ENCODE measurements at places on chromosomes 2 and 18.
A peak's percentile ranks its signal among the peaks of the same experiment; 100 is the strongest.

DNA sequence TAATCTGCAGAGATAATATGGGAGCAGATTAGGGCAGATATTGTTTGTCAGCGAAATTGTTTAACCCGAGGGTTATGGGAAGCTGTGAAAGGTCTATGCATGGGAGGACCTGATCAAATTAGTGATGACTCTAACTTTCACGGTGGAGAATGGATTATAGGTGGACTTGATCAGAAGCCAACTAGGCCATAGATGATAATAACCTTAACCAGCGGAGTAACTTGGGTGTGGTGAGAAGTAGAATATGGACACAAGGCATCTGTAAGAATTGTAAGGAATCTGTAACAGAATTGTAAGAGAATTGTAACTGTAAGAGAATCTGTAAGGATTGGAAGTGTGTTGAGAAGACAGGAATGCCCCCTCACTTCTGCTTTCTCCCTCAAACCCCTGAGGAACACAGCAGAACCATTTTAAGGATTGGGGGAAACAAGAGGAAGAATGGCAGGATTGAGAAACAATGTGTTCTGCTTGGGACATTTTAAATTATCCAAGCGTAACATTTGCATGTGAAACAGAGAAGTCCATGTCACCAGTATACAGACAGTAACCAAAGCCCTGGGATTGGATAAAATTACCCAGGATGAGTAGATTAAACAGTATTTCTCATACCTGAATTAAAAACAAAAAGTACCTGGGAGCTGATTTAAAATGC is 14.9 kb upstream of the SLC39A10 start:
- peak; percentile 18 for DNase-seq

DNA sequence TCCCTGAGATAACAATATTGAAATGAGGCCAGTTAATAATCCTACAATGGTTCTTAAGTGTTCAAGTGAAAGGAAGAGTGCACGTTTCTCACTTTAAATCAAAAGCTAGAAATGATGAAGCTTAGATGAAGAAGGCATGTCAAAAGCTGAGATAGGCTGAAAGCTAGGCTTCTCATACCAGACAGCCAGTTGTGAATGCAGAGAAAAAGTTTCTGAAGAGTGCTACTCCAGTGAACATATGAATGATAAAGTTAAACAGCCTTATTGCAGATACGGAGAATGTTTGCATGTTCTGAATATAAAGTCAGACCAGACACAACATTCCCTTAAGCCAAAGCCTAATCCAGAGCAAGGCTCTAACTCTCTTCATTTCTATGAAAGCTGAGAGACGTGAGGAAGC is 51.4 kb downstream of the EML4 start:
- no peak for DNase-seq

DNA sequence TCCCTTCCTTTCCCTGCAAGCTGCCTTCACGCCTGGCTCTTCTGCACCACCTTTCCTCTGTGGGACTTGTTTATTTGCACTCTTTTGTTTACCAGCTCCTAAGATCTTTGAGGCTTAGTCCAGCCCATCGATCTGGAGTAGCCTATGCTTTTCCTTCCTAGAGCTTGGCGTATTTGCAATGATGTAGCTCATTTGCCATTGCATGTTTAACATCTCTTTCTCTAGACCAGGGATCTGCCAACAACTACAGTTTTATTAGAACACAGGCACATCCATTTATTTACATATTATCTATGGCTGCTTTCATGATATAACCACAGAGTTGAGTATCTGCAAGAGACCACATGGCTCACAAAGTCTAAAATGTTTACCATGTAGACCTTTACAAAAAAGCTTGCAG is 150.4 kb downstream of the RAPGEF4 start:
- no peak for DNase-seq

DNA sequence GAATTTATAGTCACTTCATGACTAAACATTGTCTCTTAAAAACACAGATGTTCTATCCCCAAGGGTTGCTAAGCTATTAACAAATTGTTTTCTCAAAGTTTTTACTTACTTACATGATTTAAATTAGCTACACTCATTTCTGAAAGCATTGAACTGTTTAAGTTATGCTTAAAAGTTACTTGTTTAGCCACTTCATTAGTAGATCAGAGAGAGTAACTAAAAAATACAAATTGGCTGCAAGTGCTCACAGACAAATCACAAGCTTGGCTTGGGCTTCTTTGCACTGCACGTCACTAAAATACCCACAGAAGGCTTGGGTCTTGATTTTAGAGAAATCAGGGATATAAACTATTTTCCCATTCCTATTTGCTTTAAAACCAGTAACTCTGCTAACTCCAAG is 114.1 kb upstream of the SMAD7 start:
- no peak for DNase-seq

- DNase-seq = peak; percentile 80
These were observed 224.5 kb downstream of the FAM210A start for GRCh38 chr18:13501891-13502290.

- no peak for DNase-seq
These were observed 9.1 kb upstream of the COL3A1 start for GRCh38 chr2:188964976-188965546.

DNA sequence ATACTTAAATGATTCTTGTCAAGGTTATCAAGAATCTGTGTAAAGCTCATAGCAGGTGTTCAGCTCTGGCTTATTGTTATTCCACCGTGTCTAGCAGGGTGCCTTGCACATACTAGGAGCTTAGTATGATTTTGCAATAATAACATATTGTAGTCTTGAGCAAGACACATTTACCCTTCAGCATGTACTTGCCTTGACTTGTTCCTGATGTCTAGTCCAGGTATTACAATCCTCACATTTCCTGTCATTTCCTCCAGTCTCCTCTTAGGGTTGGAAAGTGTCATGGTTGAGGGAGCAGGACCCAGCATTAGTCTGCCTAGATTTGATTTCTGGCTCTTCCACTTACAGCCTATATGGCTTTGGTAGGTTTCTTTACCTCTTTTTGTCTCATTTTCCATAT is 246.1 kb downstream of the RAD51AP2 start:
- no peak for DNase-seq

GRCh38 chr2:46921676-46922448 is 6.3 kb upstream of the MCFD2 start:
- DNase-seq = no peak

- DNase-seq = no peak
These were observed 198.9 kb downstream of the BCL2 start for GRCh38 chr18:63120620-63121019.

- no peak for DNase-seq
These were observed 246.2 kb upstream of the STON1 start for GRCh38 chr2:48283586-48284269.

DNA sequence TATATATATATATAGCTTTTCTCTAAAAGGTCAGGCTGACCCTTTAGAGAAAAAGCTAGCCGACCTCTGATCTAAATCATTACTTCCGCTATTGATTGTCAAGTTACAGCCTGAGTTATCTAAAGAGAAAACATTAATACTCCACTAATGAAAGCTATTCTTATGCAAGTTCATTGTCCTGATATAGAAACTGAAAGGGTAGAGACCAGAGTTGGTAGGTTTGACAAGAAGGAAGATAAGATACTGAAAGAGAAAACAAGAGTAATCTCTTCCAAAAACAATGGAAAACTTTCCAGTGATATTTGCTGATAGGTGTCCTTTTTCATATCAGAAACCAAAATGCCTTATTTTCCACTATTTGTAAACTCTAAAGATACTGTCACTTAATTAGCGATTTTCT is 62.8 kb upstream of the SLC39A10 start:
- DNase-seq = no peak

DNA sequence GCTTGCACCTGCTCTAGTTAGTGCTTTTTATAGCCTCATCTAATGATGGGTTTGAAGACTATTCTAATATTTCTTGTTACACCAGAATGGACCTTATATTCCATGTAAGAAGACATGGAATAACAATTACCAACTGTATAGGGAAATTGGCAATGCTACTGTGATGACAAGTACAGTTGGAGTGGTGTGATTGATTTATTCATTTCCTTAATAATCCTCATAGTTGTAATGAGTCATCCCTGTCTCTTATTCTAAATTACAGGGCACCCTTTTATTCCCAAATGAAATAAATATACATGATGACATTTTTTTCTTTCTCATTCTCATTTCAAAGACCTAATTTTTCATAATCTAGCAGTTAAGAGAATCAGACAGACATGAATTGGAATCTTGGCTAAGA is 18.3 kb upstream of the TLK1 start:
- DNase-seq = no peak

GRCh38 chr2:74924463-74925265 is 33.8 kb upstream of the POLE4 start:
- no peak for DNase-seq

DNA sequence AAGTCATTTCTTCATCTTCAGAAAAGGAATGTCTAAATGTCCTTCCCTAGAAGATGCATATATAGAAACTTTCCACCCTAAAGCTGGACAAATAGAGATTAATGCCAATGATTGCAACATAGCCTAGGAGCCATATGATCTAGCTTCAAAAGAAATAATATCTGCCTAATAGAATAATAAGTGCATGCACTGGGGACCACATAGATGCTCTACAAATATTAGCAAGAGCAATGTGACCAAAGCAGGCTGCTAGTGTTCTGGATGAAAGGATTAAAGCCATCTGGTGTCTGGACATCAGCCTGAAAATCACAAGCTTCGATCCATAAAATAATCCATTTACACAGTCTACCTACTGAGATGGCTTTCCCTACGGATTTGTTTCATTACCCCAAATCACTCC is 280.1 kb upstream of the KLHL14 start:
- no peak for DNase-seq

- no peak for DNase-seq
These were observed 17.8 kb downstream of the ERFE start for GRCh38 chr2:238176613-238177012.

DNA sequence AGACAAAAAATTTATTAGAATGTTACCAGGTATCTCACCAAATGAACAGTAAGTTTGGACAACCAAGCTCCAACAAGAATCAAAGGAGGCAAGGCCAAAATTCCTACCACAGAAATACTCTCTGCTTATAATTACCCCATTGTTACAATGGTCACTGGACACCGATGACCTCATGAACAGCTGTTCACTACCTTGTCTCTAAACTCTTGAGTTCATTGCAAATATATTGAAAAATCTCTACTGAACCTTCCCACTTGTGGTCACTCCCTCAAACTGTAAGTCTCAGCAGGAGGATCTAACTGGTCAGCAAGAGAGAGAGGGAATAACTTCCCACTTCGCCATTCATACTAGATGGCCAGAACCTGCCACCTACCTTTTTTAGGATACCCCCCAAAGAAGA is 50.0 kb downstream of the ERBB4 start:
- no peak for DNase-seq

- no peak for DNase-seq
These were observed 567.0 kb upstream of the CRIM1 start for GRCh38 chr2:35788543-35788942.

GRCh38 chr2:138601458-138602165 is 100.0 kb downstream of the SPOPL start:
- DNase-seq = no peak

GRCh38 chr2:231541645-231542044 is 11.4 kb upstream of the NMUR1 start:
- DNase-seq = no peak

- no peak for DNase-seq
These were observed 95.4 kb downstream of the CTAGE1 start for GRCh38 chr18:22322243-22322691.

DNA sequence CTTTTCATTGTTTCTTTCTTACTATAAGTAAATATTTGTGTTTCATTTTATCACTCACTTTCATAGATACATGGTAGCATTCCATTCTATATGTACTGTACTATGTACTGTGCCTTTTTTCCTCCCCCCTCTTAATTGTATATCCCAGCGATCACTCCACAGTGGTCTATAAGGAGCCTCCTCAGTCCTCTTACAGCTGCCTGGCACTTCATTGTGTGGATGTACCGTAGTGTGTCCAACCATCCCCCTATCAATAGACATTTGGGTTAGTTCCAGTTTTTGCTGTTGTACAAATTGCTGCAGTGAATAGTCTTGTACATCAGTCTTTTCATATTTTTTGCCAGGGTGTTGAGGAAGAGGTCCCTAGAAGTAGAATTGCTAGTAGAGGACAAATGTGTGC is 21.4 kb upstream of the DRC1 start:
- peak; percentile 40 for DNase-seq

DNA sequence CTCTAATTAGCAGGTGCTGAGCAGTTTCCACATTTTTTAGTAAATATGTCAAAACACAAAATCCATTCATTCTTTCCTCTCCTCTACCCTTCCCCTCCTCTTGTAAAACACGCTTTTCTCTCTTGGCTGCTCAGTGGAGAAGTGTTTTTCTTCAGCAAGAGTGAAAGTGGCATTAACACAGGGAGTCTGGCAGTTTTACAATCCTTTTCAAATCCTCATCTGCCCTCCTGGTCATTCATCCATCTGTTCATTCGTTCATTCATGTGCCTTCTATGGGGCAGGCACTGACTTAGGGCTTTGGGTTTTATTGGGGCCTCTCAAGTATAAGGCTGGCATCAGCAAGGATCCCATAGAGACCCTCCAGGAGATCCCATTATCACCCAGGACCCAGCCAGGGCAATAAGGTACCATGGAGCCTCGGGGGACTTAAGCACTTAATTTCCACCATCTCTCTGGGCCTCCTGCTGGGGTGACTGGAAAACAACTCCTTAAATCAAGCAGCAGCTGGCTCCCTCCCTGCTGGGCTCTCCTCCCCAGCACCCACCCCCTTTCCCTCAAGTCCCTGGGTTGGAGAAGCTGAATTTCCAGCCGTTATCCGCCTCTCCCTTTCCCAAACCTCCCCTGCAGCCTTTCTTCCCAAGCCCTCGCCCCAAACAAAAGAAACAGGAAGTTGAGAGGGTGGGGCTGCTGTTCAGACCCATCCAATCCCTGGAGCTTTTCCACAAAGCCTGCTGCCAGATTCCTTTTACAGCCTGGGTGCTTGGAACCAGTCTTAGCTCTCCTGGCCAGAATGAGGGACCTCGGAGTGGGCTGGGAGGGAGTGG is 32.6 kb downstream of the MARCHF4 start:
- no peak for DNase-seq

- DNase-seq = no peak
These were observed 154.2 kb upstream of the PGAP1 start for GRCh38 chr2:197080578-197081216.

- DNase-seq = no peak
These were observed 267.3 kb upstream of the SPOPL start for GRCh38 chr2:138234265-138234664.

DNA sequence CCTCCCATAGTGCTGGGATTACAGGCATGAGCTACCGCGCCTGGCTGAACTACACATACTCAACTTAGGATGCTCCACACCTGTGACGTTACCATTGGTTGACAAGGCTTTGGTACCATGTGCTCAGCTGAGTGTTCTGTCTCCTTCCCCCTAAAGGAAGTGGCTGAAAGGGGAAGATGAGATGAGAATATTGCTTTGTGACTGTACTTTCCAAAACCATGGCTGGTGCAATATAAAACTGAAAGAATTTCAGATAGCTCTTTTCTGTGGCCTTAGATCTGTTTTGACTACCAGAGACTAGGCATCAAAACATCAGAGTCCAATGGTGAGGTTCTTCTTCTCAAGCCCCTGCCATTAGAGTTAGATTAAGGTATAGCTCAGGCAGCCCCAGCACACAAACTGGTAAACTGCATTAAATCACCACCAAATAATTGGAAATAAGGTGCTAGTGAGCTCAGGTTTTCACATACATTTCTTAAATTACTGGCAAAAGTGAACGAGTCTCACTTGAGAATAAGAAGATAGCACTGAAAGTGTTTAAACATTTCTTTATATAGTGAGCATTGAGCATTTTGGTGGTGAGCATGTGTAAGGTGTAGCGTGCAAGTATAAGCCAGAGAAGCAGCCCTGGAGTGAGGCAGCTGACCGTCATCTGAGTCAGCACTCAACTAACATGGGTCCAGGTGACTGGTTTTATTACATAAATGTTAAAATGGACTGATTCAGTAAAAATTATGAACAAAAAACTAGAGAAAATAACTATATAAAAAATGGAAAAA is 113.5 kb upstream of the FZD5 start:
- no peak for DNase-seq
